ENCODE measurements at places on chromosomes 5 and 9.

DNA sequence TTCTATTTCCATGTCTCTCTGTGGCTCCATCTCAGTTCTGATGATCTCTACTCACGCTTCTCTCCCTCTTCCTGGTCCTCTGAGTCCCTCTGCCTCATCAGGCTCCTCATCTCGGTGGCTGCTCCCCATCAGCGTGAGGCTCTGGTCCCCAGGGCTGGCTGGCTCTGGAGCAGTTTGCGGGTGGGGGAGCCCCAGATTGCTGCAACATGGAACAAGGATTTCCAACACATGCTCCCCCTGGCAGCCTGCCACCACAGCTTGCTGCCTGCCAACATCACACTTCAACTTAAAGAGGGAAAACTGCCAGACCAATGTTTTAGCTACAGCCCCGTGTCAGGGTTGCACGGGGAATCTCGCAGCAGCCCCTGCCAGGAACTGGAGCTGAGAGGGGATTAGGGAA is 77.2 kb upstream of the NEK6 start:
- no peak for DNase-seq

DNA sequence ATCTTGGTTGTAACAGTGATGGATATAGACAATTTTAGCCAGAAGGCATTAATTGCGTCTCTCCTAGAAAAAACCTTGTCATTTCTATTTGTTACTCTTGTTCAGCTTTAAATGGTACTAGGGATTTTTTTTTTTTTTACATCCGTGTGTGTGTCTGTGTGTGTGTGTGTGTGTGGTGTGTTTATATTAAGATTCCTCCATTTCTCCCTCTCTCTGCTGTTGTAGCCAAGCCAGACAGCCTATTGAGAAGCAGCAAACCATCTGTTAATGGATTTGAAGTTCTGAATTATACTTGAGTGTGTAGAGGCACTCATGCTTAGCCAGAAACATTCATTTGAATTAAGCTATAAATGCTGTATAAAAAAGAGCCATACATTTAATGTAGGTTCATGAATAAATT is 72.3 kb downstream of the SLF1 start:
- no peak for DNase-seq

DNA sequence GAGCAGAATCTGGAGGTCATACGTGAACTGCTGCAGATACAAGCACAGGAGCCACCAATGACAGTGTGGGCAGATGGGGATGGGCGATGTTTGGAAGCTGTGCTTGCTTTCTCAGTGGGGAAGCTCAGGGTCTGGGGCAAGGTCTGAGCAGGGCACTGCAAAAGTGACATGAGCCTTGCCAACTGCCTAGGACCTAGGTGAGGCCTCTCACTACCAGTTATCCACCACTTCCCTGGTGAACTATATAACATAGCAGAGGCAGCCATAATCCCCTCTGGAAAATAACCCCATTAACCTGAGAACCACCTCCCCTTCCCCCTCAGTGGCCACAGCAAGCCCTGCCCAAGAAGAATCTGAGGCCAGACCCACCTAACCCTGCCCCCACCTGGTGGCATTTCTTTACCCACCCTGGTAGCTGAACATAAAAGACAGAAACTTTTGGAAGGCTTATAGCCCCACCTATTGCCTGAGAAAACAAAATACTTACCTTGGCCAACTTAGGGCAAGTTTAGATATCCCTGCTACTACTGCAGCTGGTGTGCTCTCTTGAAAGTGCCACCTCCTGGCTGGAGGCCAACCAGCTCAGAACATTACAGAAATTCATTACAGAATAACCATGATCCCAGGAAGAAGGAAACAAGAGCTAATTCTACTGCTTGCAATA is 18.8 kb upstream of the SPEF2 start:
- no peak for DNase-seq

GRCh38 chr5:92560698-92561401 is 1020.2 kb downstream of the NR2F1-AS1 start:
- no peak for DNase-seq

DNA sequence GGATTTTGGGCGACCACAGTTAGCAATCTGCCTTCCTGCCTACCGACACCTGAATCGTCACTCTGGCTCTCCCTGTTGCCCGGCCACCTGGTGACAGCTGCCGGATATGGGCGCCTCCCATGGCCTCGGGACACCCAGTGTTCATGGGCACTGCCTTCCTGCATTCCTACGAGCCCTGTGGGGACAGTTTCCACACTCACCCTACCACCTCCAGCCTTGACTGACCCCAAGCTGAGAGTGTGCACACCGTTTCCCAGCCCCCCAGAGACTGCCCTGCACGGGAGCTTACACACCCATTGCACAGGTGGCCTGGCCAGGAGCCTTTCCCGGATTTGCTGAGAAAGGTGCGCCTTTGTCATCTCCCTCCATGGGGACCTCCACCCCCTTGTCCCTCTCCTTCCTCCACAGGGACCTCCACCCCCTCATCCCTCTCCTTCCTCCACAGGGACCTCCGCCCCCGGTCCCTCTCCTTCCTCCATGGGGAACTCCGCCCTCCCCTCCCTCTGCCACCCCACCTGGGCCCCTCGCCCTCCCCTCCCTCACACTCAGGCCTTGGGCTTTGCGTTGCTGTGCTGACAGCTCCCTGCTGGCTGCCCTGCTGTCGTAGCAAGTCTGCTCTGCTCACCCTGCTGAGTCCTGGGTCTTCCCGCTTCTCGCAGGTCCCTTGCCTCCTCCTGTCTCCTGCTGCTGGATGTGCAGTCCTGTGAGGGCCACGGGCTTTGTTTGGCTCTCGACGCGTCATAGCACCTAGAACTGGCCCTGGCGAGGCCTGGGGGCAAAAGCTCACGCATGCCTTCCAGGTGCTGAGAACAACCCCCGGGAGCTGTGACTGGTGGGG is 48.4 kb downstream of the MRPL36 start:
- DNase-seq: no peak

DNA sequence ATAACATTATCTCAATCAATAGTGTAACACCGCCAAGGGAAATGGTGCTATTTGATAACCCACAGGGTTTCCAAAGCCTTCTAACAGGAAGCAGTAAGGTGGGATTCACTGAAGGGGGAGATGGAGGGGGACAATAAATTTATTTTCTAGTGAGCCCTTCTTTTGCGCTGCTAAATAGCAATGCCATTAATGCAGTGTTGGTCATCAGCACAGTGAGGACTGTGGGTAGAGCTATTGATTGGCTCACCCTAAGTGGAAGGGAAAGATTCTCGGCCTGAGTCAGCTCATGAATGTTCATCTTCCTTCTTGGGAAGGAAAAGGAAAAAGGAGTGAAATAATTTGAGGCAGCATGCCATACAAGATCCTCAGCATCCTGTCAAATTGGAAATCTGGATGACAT is 25.4 kb downstream of the RGMB start:
- DNase-seq: no peak

DNA sequence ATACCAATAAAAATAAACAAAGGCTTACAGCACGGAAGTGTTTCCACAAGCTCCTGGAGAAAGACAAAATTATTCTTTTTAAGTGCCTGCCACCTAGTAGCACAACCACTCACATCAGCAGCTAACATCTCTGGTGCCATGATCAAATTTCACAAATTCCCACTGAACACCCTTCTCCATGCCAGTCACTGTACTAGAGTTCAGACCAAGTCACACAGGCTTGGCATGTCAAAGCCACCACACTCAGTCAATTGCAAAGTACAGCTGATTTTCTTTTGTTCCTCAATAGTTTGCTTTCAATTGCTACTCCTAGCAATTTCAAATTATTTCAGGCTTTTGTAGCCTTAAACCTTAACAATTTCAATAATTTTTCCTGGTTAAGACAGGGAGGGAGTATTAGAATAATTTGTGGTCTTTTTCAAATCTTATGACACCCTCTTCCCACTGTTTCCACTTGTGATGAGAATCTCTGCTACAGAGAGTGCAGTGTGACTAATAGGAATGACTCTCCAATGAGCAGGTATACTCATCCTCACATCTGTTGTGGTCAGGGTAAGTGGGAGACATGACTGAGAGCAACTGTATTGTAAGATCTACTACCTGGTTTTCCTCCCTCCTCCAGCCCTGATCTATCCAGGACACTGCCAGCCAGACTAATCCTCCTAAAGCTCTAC is 46.2 kb downstream of the RNF145 start:
- no peak for DNase-seq

- DNase-seq: no peak
Measured at GRCh38 chr5:44546286-44546685, 157.1 kb upstream of the FGF10 start.

GRCh38 chr9:34570809-34571480 is 18.6 kb downstream of the CNTFR start:
- no peak for DNase-seq

GRCh38 chr9:23532282-23532681 is 293.8 kb downstream of the ELAVL2 start:
- DNase-seq: no peak

DNA sequence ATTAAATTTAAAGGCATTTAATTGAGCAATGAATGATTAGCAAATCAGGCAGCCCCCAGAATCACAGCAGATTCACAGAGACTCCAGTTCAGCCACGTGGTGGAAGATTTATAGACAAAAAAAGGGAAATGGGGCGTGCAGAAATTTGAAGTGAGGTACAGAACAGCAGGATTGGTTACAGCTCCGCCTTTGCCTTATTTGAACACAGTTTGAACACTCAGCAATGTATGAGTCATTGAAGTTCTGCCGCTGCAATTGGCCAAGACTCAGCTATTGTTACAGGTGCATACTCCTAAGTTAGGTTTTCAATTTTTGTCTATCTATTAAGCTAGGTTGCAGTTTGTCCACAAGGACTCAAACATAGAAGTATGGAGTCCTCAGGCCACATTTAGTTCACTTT is 157.7 kb upstream of the SLC12A2 start:
- no peak for DNase-seq

- DNase-seq: no peak
Measured at GRCh38 chr5:111857623-111858022, 100.6 kb upstream of the NREP start.

DNA sequence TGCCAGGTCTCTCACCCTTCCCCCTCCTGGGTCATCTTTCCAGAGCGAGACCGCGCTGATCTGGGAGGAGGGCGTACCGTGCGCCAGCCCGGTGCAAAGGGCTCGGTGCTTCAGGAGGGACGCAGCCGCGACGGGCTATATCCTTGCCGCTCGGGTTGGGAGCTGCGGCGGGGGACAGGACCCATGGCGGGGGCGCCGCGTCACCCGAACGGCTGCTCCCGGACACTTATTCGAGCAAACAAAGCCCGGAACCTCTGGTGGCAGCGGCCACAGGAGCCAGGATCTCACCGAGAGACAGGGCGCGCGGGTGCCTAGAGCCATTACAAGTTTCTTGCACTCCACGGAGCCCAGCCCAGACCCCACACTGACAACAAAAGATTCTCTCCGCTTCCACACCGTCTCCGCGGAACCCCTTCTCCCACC is 1.3 kb downstream of the SEMA6A start:
- DNase-seq: no peak

- DNase-seq: no peak
Measured at GRCh38 chr9:76758476-76758875, 5.8 kb upstream of the PCA3 start.

- no peak for DNase-seq
Measured at GRCh38 chr9:92242260-92243136, 51.0 kb downstream of the IARS1 start.

DNA sequence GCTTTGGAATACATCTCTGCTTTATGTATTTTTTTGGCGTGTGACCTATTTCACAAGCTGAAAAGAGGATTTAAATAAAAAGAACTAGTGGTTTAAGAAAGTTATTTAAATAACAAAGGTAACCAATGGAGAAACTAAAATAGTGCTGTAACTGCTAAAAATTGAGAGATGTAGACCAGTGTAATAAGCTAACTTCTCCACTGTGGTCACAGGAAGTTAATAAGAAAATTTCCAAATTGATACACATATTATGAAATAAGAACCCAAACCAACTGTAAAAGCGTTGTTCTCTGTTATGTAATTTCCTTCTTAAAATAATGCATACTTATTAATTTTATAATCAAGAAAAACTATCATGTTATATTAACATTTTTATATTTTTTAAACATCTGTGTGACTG is 29.1 kb upstream of the ZFAND5 start:
- DNase-seq: no peak

GRCh38 chr9:70506159-70506558 is 91.7 kb upstream of the KLF9 start:
- DNase-seq: no peak

DNA sequence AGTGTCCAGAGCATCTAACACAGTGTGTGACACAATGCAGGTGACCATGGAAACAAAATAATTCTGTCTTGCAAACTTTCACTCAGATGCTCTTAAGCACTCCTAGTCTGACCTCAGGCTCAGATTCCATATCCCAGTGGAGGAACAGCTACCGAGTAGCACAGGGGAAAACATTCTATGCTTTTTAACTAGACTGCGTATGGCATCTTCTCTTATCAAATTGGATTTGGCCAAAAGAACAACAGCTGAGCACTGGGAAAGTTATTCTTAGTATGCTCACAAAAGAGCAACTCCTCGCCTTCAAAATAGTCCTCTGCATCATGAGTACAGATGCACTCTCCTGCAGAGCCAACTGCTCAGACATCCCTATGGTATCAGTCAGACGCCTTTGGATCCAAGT is 528.2 kb upstream of the DAP start:
- no peak for DNase-seq

DNA sequence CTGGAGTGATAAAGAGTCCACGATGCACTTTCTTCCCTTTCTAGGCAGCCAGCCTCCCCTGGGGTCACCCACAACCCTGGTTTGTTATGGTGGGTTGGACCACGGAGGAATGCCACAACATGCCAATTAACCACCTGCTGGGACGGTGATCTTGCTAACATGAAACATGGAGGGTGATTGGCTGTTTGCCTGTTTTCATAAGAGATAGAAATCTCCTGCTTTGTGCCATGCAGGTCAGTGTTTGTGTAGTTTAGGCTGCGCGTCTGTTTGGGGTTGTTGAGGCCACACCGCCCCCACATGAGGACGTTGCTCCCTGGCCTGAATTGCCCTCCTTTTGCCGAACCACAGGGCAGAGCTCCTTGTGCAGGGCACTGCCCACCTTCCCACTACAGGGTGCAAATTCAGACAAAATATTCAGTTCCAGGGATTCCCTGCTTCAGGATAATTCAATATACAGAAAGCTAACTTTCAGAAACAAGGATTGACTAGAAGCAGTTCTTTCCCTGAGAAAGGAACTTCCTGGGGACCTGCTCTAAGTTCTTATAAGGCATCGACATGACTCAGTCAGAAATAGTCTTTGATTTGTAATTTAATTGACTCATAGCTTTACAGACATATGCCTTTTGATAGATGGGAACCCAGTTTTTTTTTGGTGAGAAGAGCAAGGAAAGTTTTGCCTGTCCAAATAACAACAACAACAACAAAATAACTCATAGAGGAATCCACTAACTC is 427.6 kb downstream of the GADD45G start:
- no peak for DNase-seq
